C1 segment of cervical spinal cord (tissue), 14 donors: ENCODE measurements at places on chromosomes 7 and 10.

DNA sequence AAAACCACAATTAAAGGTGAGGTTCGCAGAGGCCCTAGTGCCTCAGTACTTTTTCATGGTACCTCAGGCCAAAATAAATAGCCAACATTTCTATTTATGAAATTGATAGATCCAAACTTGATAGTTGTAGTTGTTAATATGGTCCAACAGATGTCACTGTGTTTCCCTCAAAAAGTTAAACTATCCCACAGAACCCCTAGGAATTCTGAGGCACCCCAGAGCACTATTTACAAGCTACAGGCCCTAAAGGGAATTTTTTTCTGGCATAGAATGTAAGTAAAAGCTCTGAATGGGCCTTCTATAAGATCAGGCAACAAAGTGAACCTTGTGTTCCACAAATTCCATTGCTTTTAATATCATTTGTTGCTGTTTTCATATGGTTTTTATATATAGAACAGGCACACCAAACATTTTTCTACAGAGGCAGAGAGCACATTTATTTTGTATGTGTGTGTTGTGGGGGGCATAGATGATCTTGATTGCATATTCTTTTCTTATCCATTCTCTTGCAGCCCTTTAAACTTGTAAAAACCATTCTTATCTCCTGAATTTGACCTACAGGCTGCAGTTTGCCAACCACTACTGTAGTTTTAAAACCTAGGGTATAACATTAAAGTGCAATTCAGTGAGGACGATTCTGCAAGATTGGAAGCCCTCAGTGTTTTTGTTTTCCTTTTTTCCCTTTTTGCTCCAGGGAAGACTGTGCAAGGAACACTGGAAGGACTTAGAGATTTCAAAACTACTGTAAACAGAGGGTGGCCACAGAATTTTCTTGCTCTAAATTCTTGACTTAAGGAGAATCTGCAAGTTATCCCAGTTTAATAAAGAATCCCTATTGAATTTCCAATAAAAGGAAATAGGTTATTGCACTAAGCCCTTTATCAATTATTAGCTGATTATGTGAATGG, 3.5 kb upstream of the ARL4A start:
- DNase-seq: no peak

- no peak for DNase-seq
Measured at GRCh38 chr7:6092953-6093354, 61.8 kb downstream of the ANKRD61 start.

DNA sequence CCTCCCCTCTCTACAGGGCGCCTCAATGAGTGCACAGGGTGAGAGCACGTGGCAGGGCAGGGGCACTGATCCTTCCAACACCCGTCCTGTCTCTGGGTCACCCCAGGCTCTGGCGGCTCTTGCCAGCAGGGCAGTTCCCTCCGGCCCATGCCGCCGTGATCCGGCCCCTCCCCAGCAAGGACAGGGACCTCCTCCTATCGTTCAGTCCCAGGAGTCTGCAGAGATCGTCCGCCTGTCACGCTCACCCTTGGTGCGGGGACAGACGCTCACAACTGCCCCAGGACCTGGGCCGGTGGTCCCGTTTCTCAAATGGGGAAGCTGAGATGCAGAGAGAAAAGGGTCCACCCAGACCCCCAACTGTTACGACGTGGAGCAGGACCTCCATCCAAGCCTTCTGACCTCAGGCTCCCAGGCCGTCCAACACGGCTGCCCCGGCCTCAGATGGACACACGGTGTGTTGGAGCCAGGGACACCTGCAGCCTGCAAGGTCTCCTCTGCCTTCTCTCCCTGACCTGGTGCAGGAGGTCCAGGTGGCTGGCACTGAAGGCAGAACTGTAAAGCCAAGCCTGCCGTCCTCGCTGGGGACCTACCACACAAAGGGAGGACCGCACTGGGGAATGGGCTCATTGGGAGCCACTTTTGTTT, 248.9 kb downstream of the ELFN1 start:
- DNase-seq: no peak

GRCh38 chr7:365593-365992, 75.6 kb downstream of the FOXL3 start:
- DNase-seq: no peak

GRCh38 chr7:21185653-21186265, 242.1 kb upstream of the SP4 start:
- no peak for DNase-seq

DNA sequence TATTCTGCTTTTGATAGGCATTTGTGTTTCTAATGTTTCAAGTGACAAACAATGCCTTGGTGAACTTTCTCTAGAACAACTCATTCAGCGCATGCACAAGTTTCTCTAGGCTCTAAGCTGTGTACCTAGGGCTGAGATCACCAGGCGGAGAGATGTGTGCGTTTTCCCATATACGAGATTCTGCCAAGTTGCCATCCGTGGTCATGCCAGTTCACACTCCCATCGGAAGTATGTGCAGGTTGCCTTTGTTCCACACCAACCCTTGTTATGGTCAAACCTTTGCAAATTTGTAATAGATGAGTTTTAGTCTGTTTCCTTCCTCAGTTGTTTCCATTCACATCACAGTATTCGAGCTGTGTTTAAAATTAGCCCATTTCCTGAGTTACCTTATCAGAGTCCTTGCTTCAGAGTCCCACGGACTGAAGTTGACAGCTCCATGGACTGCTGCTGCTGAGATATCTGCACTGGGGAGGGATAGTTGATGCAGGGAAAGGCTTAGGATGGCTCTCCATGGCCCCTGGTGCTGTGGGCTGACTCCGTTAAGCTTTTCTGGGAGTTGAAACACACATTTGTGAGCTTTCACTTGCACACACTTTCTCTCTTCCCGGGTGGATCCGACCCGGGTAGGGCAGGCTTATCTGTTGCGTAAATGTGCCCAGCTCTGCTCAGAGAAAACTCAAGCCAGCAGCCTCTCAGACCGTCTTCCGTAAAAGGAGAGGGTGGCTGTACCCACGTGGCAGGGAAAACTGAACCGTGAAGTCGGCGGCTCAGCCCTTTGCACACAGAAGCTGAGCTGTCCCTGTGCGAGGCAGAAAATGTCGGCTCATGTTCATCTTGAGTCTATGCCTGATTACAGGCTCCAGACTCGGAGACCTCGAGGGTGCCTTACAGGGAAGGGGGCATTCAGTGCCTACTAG, 49.4 kb downstream of the HK1 start:
- DNase-seq: peak; percentile 72

DNA sequence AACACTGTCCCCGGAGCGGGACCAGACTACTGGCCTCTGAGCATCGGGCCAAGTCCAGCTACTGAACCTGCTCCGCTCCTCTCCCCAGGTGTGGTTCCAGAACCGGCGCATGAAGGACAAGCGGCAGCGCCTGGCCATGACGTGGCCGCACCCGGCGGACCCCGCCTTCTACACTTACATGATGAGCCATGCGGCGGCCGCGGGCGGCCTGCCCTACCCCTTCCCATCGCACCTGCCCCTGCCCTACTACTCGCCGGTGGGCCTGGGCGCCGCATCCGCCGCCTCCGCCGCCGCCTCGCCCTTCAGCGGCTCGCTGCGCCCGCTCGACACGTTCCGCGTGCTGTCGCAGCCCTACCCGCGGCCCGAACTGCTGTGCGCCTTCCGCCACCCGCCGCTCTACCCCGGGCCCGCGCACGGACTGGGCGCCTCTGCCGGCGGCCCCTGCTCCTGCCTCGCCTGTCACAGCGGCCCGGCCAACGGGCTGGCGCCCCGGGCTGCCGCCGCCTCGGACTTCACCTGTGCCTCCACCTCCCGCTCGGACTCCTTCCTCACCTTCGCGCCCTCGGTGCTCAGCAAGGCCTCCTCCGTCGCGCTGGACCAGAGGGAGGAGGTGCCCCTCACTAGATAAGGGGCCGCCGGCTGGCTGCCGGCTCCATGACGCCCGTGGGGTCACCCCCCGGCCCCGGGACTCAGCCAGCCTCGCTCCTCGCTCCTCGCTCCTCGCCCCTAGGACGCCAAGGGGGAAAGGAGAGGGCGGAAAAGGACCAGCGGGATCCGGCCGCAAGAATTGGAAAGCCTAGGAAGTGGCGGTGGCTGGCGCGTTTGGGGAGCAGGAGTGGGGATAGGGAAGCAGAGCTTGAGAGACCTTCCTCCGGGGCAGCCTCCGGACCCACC, 3.4 kb downstream of the EVX1 start:
- no peak for DNase-seq

DNA sequence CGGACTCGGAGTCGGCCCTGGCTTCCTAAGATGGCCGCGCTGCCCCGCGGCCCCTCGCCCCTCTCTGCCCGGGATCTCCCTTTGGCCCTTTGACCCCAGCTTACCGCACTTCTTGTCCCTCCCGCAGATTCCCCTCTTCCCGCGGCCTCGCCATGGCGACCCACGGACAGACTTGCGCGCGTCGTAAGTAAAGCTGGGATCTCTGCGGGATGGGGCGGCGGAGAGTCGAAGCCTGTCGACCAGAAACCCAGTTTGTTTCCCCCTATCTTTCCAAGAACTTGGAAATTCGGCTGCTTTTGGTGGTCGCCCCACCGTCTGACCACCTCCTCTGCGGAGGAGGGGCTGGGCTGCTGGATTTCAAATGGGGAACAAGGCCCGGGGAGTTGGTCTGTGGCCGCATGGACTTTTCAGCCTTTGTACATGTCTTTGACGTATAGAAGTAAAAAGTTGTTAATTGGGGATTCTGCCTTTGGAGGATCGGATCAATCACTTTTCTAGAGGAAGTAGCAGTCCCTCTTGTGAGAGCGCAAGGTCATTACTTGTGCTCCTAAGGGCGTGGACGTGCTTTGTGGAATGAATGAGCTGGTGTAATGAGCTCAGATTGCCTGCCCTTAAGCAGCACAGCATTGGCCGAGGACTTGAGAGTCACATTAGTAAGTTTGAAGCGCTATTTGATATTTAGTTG, 553 bp downstream of the VDAC2 start:
- DNase-seq: no peak

GRCh38 chr7:36781011-36781738, 56.9 kb upstream of the AOAH start:
- no peak for DNase-seq

DNA sequence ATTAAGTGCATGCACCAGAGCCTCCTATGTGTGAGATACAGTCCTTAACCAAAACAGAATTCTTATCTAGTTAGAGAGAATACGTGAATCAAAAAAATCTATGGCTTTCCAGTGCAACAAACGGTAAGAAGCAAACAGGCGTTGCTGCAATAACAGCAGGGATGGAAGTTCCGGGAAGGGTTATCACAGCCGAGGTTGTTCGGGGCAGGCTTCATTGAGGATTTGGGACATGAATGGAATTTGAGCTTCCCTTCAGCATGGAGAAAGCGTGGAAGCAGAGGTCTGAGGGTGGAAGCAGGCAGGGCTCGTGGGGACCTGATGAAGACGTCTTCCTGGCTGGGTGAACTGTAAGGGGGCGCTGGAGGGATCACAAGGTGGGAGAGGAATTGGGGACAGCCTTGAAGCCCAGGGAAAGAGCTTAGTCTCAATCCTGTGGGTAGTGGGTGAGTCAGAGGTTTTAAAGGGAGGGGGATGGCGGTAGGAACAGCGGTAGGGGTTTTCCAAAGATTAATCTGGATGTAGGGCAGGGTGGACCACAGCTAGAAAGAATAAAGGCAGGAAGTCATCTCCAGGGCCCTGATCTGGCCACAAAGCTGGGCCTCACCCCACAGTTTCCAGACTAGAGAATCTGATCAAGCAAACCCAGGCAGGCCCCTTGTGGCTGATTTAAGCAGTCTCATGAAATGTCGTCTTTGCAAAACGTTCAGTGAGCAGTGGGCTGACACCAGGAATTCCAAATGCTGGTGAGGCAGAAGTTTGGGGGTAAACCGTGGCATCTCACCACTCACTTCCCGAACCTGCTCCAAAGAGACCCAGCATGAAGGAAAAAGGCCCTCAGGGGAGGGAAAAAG, 65.1 kb downstream of the CALML3 start:
- no peak for DNase-seq

- no peak for DNase-seq
Measured at GRCh38 chr10:24249829-24250415, 41.0 kb downstream of the KIAA1217 start.

DNA sequence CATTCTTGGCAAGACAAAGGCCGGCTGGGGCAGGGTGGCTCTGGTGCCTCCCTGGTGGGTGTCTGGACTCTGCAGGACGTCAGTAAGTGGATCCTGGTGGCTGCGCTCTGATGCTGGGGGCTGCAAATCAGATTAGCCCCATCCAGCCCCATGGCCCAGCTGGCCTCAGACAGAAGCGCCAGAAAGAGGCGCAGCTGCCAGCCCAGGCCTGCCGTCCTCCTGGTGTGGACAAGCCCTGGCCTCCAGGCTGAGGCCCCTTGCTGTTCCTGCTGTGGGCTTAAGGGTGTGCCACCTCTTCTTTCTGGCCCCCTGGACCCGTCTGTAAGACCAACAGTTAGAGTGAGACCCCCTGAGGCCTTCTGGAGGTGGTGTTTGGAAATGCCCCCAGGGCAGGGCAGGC, 5.9 kb upstream of the LFNG start:
- no peak for DNase-seq

DNA sequence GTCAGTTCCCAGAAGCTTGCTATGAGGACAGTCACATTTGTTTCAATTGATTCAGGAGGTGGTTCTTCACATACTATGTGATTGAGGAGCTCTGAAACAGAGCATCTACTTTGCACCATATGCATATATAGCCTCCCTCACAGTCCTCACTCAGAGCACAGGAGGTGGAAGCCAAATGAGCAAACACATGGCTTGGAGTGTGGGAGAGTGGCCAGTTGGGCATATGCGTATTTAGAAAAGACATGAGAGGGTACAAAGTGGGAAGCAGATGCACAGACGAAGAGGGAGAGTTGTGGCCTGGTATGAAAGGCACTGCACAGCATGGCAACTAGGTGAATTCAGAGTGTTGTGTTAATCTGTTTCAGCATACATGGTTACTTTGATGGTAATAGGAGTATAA, 165.6 kb downstream of the COL28A1 start:
- no peak for DNase-seq

- DNase-seq: no peak
Measured at GRCh38 chr10:106857728-106858127, 306.8 kb downstream of the SORCS1 start.

- no peak for DNase-seq
Measured at GRCh38 chr10:120600871-120601649, 144.0 kb downstream of the PLPP4 start.

DNA sequence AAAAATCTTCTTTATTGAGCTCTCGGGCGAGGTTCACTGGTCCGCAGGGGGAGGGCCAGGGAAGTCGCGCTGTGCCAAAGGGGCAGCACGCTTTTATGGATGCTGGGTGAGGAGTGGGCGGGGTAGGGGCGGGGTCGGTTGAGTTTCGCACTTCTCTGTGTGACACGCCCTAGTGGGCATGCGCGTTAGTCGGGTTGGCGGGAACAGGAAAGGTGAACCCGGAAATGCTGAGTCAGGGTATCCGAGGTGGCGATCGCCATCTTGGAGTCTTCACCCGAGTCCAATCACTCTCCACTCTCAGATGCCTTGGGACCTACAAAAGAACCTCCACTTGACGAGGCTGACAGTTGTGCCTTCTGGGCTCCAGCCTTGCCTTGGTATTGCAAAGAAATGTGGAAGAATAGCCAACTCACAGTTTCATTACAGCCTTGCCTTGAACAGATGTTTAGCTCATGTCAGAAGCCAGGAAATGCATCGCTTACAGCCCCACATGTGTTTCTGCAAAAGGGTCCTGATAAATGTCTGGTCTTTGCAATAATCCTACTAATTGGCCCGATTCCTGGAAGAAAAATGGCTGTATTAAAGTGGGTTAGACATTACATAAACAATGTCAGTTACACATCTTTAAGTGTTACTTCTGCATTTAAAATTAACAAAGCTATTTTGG, 64.1 kb downstream of the AHR start:
- DNase-seq: no peak
